ENCODE measurements at places on chromosomes 1 and 21. TPM values are rescaled to one million over a fixed set of nuclear protein-coding genes. Genes with fewer than 3 reads are reported as not detected.

- DNase-seq: no peak
Measured at GRCh38 chr1:162145280-162145965, 75.9 kb downstream of the NOS1AP start.

The C1orf21 gene
- 78.8 TPM for total RNA-seq

GRCh38 chr21:19850157-19850556 lies 1148.1 kb upstream of the NCAM2 start:
- DNase-seq: no peak

DNA sequence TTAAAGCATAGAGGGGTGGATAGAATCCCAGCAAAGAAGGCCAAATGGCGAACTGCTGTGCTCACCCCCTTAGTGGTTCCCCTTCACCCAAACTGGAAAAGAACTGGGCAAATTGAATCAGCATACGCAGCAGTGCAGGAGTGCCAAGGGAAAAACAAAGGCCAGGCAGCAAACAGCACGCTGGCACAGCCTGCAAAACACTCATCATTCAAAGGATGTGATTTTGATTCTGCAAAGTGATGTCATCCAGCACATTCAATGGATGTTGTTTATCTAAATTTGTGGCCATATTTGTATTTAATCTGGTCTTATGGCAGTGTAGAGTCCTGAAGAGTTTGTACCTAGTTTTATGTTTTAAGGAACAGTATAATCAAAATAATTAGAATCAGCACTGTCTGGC lies 71.8 kb upstream of the ECE1 start:
- no peak for DNase-seq

DNA sequence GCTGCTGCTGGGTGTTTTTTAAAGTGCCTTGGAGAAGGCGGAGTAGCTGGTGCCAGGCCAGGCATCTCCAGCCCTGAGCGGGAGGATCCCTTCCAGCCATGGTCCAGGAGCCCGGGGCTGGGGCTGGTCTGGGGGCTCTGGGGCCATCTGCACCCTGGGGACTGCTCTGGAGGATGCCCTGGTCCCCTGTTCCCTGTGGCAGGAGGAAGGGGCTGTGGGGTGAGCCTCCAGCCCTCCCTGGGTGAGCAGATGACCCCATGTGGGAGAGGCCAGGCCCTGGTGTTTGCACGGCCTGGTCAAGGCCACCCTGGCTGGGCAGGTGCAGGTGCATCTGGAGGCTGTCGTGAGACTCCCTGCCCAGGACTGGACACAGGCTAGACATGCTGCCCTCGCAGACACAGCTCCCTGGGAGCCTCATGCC lies 56.7 kb downstream of the SLX9 start:
- no peak for DNase-seq

- DNase-seq: peak; percentile 93
Measured at GRCh38 chr1:112707221-112708001, 484 bp upstream of the RHOC start.

DNA sequence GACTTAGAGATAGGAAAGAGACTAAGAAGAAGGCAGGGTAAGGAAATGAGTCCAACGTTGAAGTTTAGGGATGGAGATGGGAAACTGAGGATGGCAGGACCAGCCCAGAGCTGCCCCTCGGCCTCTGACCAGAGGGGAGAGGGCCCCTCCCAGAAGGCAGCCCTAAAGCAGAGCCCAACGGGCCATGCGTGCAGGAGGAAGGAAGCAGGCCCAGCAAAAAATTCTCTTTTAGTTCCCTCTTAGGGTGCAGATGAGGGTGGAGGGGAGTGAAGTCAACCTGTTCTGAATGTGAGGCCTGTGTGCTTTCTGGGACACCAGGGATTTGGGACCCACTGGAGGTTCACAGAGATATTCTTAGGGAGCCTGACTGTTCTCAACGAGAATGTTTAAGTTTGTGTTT lies 225.4 kb downstream of the RHOU start:
- no peak for DNase-seq

The NHLH1 gene
- not detected for total RNA-seq

- DNase-seq: no peak
Measured at GRCh38 chr1:66400660-66401059, 133.3 kb upstream of the SGIP1 start.

The BEST4 gene
- total RNA-seq: not detected

- peak; percentile 82 for DNase-seq
Measured at GRCh38 chr21:42218836-42219605, at the start of gene ABCG1. TSS of gene ABCG1 (plus strand) at chr21:42219140. CDS start at chr21:42219263, 123 bp downstream.

DNA sequence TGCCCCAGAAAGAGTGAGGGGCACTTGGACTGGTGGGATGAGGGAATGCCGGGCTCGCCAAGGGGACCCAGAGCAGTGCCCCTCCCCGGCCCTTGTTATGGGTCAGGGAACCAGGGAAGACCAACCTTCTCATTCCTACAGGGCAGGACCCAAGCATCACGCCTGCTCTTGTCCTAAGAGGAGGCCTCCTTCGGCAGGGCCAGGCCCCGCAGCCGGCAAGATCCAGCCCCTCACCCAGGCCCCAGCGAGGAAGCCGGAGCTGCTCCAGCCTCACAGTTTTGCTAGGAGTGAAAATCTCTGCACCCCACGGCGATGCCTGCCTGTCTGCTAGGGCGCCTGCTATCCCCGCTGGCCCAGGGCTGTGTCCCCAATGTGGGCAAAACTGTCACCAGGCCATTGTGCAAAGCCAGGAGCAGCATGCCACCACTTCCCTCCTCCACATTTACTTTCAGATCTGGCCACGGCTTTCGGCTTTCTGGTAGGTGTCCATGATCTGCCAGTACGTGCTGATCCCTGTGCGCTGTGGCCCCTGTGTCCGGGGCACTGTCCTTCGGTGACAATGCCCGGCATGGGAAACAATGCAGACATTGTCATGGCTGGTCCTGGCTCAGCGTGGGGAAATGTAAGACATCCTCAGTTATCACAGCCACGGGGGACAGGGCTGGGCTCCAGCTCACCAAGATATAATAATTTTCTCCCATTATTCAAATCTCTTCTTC lies 9.6 kb downstream of the ACTRT2 start:
- DNase-seq: peak; percentile 49

- DNase-seq: no peak
Measured at GRCh38 chr1:204093421-204093717, 20.5 kb downstream of the SOX13 start.

The KCND3 gene
- total RNA-seq: 6.3 TPM

The SERPINC1 gene
- total RNA-seq: not detected

DNA sequence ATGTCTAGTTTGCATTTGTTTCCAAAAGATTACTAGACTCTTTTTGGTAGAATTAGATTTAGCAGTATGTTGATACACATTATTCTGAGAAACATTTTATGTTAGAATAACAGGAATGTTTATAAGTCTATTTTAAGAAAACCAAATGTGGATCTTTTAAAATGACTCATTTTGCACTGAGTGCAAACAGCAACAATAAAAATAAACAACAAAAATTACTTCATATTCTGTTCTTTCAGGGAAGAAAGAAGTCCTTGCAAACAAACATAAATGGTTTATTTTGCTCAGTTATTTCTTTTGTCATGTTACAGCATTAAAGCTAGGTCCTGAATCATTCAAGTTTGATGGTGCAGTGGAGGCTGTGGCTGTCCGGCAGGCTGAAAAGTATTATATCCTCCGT lies 106.8 kb upstream of the TENT5C start:
- no peak for DNase-seq

GRCh38 chr1:41537251-41537650 lies 52.8 kb upstream of the EDN2 start:
- DNase-seq: peak; percentile 51

DNA sequence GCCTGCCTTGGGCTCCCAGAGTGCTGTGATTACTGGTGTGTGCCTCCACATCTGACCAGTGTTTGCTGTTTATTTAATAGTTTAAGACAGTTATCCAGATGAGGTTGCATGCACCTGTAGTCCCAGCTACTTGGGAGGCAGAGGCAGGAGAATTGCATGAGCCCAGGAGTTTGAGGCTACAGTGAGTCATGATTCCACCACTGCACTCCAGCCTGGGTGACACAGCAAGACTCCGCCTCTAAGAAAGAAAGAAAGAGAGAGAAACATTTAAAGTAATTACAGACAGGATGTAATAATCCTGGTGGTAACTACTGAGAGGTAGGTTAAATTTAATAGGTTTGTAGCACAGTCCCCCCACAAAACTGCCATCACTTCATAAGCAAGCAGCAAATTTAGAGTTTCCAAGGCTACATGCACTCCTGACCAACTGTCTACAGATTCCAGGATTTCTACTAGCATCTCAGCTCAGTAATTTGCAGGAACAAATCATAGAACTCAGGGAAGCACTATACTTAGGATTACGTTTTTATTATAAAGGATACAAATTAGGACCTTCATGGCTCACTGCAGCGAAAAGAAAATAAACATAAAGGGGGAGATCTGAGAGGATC lies 89.6 kb downstream of the PKN2 start:
- DNase-seq: no peak

The IFI16 gene
- 98.0 TPM for total RNA-seq

- DNase-seq: no peak
Measured at GRCh38 chr1:7121622-7121988, 336.4 kb downstream of the CAMTA1 start.

The RNF187 gene
- 88.8 TPM for total RNA-seq

The ADORA3 gene
- total RNA-seq: 9.3 TPM

DNA sequence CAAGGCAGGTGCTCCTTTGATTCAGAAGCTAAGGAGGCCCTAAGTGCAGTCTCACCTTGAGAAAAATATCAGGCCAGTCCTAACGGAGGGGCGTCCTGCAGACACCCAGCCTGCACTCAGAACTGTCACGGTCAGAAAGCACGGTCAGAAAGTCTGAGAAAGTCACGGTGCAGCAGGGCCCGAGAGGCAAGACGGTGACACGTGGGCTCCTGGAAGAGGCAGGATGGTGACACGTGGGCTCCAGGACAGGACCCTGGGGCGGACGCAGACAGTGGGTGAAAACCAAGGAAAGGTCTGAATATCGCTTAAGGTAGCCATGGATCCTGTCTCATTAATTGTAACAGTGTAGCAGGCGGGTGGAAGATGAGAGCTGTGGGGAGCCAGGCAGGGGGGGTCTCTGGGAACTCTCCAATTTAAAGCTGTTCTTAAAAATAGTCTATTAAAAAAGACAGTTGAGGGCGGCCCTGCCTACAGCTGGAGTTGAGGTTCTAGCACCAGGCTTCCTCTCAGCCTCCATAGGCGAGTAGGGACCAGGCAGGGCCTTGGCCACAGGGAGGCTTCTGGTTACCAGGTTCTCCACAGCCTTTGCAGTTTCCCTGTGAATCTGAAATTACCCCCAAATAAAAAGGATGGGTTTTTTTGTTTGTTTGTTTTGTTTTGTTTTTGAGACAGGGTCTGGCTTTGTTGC lies 65.2 kb downstream of the FAAP20 start:
- DNase-seq: peak; percentile 62

The LCE3D gene
- not detected for total RNA-seq

- no peak for DNase-seq
Measured at GRCh38 chr1:116671072-116671760, 3.7 kb upstream of the IGSF3 start.

DNA sequence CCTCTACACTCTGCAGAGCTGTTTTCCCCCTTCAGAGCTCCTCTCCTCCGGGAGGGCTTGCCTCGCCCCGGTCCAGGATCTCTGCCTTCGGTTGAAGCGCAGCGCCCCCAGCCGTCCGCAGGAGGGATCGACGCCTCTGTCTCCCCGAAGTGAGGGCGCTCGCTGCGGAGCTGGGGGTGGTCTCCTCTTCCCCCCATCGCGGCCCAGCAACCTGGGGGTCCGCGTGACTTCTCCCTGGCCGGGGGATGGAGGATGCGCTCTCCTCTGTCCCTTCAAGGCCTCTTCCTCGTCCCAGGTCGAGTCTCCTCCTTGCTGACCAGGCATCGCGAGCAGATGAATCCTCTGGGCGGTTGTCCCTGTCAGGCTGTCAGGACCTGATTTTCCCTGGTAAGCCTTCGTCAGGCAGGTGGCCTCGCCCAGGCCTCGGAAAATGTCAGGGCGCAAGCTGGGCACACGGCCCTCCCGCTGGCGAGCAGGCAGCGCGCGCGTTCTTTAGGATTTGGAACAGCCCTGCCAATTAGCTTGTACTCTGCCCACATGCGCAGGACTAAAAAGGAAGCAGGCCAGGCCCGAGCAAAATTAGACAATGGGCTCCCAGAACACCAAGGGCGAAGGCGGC lies 90.5 kb downstream of the EDEM3 start:
- DNase-seq: peak; percentile 88

DNA sequence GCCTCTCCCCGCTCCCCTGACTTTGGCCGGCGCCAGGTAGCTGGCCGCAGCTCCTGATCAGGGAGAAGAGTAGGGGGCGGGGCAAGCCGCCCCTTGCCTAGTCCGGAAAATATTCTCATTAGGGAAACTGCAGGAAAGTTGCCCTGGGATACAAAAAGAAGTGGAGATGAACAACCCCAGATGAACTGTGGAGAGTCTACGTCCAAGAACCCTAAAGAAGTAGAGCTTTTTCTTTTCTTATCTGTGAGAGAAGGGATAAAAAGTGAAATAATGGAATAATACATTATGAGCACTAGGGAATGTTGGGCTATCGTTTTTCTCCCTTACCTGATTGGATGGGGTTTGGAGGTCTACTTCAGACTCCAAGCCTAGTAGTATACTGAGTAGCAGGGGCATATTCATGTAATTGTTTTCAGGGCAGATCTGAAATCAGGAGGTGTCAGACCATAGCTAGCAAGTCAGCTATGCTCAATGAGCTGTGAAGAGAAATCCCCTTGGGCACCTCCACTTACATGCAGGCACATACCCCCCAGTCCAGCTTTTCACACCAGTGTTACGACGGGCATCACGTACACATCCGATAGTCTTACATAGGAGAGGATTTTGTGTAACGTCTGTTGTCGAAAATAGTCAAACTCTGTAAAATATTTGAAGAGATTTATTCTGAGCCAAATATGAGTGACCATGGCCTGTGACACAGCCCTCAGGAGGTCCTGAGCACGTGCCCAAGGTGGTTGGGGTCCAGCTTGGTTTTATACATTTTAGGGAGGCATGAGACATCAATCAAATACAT lies 1.7 kb upstream of the DUSP10 start:
- DNase-seq: no peak

DNA sequence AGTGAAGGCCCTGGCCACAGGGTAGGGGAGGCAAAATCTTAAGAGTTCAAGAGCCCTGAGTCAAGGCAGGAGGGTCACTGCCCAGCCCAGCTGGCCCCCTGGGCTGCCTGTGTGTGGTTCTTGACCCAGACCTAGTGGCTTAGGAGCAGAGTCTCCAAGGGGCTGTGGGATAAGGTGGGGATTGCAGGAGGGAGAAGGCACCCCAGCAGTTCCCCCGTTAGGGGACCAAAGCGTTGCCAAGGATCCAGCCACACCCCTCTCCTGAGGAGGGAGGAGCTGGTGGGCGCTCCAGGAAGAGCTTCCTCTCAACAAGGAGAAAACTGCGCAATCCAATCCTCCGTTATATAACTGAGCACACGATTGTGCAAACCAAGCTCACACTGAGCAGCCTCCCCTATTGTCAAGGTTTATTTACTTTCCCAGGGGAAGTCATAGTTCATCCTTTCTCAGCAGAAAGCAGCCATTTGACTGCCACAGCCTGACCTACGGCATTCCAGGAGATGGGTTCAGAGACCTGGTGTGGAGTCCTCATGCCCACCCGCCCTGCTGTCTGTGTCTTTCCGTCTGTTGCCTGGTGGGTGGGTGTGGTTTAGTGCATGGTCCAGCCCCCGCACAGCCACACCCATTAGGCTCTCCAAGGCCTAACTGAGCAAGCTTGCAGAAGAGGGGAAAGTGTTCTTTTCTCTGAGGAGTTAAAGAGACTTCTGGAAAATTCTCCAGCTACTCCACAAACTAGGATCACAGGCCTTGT lies 3.5 kb downstream of the EPHX1 start:
- DNase-seq: peak; percentile 86

GRCh38 chr1:156356262-156356874 lies 12.6 kb upstream of the RHBG start:
- DNase-seq: no peak

Measured in upper lobe of right lung (tissue), 1 donor.